PC-3 (cell line): ENCODE measurements at places on chromosomes 12 and 14. TPM values are rescaled to one million over a fixed set of nuclear protein-coding genes. Genes with fewer than 3 reads are reported as not detected.

DNA sequence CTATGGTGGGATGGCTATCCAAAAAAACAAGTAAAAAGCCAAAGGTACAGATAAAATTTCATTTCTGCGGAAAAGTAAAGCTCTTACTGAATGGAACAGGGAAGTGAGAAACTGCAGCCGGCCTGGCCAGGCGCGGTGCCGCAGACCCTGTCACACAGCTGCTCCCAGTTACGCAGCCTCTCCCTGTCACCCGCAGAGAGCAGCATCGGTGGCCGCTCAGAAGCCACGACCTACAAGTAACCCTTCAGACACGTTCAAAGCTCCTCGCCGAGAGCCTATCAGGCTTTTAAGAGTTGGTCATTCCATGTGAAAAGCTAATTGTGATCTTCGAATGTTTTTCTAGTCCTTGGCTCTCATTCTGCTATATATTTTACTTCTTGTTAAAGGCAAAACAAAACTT lies 11.0 kb upstream of the ANKLE2 start:
- DNase-seq, result no peak

DNA sequence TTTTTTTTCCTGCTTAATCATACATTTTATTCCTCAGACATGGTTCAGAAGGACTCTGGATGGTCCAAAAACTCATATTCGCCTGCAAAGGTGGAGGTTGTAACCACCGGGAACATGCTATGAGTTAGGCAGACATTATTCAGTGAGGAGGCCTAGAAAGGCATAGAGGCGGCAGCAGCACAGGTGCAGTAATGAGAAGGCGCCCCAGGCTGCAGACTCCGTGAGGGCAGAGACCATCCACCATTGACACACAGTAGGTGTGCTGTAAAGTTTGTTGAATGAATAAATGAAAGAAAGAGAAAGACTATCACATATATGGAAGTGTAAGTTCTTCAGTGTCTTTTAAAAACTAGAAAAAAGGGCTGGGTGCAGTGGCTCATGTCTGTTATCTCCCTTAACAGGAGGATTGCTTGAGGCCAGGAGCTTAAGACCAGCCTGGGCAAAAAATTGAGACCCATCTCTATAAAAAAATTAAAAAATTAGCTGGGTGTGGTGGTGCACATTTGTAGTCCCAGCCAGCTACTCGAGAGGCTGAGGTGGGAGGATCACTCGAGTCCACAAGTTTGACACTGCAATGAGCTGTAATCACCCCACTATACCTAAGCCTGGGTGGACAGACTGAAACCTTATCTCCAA lies 34.5 kb upstream of the PTGR2 start:
- DNase-seq, result no peak

Gene ACVRL1
- total RNA-seq, result 0.40 TPM in 1 of 2 replicates, not detected in the other

GRCh38 chr14:80260645-80261044 lies 49.3 kb upstream of the DIO2 start:
- DNase-seq, result no peak

- no peak for DNase-seq
Measured at GRCh38 chr12:64665514-64665913, 55.2 kb downstream of the RASSF3 start.

DNA sequence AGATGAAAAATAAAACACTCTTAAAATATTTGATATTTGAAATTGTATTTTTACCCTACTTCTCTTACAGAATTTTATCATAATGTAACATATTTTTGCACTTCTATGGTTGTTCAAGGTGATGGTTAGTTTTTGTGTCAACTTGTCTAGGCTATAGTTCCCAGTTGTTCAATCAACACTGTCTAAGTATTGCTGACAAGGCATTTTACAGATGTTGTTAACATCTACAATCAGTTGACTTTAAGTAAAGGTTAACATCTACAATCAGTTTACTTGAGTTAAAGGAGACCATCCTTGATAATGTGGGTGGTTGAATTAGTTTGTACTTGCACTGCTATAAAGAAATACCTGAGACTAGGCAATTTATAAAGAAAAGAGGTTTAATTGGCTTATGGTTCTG lies 206.5 kb downstream of the AEBP2 start:
- DNase-seq, result no peak

Gene IFI27
- 4.3 TPM in 1 of 2 replicates, not detected in the other for total RNA-seq

Gene ACTN1
- 303 and 400 TPM in 2 replicates for total RNA-seq

Gene TUBA1B
- 4,374 and 4,720 TPM in 2 replicates for total RNA-seq

GRCh38 chr12:43973993-43974392 lies 138.1 kb downstream of the TMEM117 start:
- no peak for DNase-seq

DNA sequence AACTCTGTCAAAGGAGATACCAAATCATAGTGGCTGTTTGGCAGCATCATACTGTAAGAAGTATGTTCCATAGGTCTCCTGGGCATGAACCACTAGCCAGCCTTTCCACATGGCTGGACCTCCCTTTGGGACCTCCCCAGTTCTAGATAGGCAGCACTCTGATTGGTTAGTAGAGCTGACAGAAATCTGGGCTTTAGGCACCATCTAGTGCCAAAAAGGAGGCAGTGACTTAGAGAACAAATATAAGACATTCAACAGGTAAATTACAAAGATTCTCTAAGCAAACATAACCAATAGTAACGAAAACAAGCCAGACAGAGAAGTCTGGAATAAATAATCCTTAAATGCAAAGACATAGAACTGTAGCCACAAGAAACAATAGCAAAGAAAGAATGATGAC lies 148.0 kb upstream of the PDE3A start:
- DNase-seq, result peak; percentile 48

- no peak for DNase-seq
Measured at GRCh38 chr14:95245334-95245733, 74.4 kb downstream of the CLMN start.

Gene OVCH1
- total RNA-seq, result not detected in 2 replicates

GRCh38 chr12:131642771-131643170 lies 68.1 kb upstream of the SFSWAP start:
- no peak for DNase-seq

GRCh38 chr12:66726556-66726955 lies 47.7 kb upstream of the GRIP1 start:
- DNase-seq, result no peak

- DNase-seq, result no peak
Measured at GRCh38 chr14:24390701-24391468, 7.9 kb upstream of the NYNRIN start.

- DNase-seq, result no peak
Measured at GRCh38 chr12:644818-645552, 18.3 kb downstream of the NINJ2 start.

- no peak for DNase-seq
Measured at GRCh38 chr14:68584786-68585185, 208.1 kb downstream of the ZFP36L1 start.

Gene PIWIL1
- total RNA-seq, result not detected in 2 replicates

GRCh38 chr12:53061404-53062010 lies 11.6 kb downstream of the TNS2 start:
- DNase-seq, result peak; percentile 87

DNA sequence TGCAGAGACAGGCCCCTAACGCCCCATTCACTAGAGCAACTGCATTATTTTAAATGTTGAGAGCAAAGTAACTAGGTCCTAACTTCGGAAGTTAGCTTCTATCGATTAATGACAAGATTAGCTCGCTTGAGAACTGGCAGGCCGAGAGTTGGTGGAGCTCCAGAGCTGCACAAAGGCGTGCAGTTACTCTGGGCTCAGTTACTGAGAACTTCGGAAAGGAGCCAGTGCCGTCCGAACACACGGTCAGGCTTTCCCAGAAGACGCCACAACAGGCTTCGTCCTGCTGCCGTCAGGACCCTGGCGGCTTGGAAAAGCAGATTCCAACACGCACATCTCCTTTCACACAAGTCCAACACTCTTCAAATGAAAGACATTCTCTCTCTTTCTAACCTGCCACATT lies 45.4 kb upstream of the TESC start:
- DNase-seq, result no peak

Gene TRPV4
- total RNA-seq, result 1.6 and 2.4 TPM in 2 replicates

Gene RFC5
- 86.4 and 100 TPM in 2 replicates for total RNA-seq

Gene DHH
- total RNA-seq, result 0.04 and 0.23 TPM in 2 replicates

DNA sequence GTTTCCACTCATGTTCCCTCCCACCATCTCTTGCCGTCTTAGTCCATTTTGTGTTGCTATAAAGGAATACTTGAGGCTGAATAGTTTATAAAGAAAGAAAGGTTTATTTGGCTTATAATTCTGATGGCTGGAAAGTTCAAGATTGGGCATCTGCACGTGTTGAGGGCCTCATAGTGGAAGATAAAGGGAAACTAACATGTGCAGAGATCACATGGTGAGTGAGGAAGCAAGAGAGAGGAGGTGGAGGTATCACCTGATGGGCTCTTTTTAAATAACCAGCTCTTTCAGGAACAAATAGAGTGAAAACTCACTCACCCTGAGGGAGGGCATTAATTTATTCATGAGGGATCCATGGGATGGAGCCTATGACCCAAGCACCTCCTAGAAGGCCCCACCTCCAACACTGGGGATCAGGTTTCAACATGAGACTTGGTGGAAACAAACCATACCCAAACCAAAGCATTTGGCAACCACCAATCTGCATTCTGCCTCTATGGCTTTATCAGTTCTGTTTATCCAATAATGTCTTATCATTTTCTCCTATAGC lies 29.5 kb downstream of the MYO1H start:
- DNase-seq, result no peak

Gene DIO2
- total RNA-seq, result 2.0 and 6.6 TPM in 2 replicates

Gene CMA1
- total RNA-seq, result not detected in 2 replicates

Gene MMP17
- 30.2 and 31.8 TPM in 2 replicates for total RNA-seq

DNA sequence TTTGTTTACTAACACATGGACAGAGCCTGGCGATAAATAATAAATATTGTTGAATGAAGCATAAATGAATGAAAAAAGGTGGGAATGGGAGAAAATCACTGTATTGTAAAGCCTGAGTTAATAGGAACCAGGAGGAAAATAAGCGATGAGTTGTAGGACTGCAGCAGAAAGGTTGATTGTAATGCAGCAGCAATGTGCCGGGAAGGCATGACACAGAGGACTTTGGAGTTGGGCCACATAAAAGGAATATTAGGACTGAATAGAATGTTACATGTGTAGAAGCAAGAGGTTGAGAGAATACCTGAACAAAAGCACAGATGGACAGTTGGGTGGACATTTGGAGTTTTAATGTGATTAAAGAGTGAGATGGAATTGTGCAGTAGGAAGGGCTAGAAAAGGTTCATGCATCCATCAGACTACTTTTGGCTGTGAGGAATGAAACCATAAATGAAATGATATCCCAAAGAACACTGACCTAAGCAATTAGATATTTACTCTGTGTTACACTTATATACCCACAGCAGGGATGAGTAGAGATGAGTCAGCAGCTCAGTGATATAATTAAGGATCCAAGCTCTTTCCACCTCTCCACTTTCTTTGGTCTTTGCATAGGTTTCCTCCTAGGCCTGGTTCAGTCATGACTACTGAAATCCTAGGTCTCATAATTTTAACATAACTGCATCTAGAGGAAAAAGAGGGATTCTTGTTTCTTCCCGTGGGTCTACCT lies 55.4 kb downstream of the CCER1 start:
- peak; percentile 64 for DNase-seq

GRCh38 chr12:95790917-95791849 lies 619 bp upstream of the NTN4 start:
- DNase-seq, result peak; percentile 64

Gene AP4S1
- total RNA-seq, result 3.0 and 3.2 TPM in 2 replicates

- DNase-seq, result peak; percentile 16
Measured at GRCh38 chr12:5872745-5873144, 72.3 kb downstream of the ANO2 start.

DNA sequence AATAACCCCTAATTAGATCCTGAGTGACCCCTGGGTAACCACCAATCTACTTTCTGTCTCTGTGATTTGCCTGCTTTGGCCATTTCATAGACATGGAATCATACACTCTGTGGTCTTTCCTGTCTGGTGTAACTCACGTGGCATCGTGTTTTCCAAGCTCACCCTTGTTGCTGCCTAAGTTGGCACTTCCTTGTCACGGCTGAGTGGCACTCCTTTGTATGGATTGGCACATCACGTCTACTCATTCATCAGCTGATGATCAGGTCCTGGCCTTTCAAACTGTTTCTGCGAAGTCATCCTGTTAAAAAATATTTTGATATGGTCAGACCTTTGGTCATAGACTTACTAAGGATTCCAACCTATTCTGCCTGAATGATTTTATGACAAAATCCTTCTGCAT lies 87.7 kb downstream of the GLT1D1 start:
- no peak for DNase-seq

- DNase-seq, result no peak
Measured at GRCh38 chr14:77565289-77565993, 51.0 kb downstream of the SPTLC2 start.
